Activated CD4-positive, alpha-beta T cell treated with anti-CD3 and anti-CD28 coated beads, Interleukin-10, Interleukin-2, amounts not matched to agents 100 ng/mL and 50 ng/mL, durations not matched to agents 16 hours and 8 hours (primary cell): ENCODE measurements at places on chromosomes 2 and 18.

DNA sequence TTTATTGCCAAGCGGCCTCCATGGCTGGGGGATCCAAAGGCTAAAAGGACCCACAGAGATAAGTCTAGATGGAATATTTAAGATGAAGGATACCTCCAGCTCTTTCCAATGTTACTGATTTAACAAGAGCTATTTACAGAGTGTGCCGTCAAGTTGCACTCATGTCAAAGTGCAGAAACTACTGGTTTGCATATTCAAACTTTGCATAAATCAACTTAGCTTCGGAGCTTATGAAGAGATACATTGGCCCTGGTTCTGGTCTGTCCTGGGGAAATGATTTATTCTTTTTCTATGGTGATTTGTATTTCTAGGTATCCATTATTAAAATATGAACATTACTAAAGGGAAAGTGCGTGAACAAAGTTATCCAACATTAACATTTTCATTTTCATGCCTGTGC lies 14.4 kb upstream of the MYO5B start:
- DNase-seq: no peak

DNA sequence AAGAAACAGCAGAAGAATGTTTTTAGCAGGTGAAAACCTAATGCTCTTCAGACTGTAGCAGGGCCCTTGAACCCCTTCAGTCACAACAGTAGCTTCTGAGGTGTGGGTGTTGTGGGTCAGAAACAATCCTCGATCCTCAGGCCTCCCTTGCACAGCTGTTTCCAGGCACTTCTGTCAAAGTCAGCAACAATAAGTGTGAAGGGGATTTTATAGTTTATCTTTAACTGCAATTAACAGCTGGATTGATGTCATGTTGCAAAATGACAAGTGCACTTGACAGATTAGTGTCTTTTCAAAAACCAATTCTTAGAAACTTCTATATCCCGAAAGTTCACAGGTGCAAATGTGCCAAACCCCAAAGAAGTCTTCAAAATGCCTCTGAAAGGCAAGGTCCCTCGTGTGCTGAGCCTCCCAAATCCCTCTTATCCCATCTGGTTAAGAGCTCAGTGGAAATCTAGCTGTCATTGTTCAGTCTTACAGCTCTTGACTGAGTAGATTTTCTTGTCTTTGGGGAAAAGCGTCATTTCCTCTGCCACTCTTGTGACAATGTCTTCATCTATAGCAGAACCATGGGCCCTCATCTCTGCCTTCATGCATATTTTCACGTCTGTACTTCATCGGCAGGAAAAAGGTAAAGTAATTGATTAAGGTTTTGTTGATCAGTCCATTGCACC lies 29.6 kb downstream of the M1AP start:
- DNase-seq: no peak

GRCh38 chr2:8587251-8587791 lies 94.5 kb upstream of the ID2 start:
- no peak for DNase-seq

DNA sequence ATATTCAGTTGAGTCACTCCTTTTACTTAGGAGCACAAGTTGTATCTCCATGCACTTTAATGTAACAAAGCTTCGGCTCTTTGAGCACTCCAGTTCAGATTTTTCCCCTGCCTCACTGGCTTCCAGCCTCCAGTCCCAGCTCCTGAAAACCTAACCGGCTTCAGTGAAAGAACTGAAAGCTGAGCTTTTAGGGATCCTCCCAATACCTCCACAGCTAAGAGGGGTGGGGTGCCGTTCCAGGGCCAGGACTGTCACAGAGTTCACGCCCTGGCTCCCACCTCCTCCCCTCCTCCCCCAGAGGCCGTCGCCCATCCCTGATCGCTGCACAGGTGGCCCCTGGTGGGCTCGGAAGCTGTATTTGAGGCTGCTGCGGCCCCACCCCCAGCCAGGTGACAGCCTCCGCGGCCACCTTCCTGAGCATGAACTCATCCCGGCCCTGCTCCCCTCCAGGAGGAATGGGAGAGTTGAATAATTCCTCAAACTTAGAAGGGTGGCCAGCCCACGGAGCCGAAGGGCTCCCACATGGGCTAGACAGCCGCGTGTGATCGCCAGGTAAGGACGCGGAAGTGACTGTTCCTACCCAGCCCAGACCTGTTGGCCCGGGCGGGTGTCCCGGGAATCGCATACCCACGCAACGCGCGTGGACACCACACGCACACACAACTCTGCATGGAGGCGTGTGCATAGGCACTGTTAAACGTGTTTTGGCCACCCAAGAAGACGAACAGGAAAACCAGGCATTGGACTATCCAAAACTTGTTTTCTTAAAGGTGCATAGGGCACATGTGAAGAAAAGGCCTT lies 1.8 kb downstream of the MYO5B start:
- no peak for DNase-seq

DNA sequence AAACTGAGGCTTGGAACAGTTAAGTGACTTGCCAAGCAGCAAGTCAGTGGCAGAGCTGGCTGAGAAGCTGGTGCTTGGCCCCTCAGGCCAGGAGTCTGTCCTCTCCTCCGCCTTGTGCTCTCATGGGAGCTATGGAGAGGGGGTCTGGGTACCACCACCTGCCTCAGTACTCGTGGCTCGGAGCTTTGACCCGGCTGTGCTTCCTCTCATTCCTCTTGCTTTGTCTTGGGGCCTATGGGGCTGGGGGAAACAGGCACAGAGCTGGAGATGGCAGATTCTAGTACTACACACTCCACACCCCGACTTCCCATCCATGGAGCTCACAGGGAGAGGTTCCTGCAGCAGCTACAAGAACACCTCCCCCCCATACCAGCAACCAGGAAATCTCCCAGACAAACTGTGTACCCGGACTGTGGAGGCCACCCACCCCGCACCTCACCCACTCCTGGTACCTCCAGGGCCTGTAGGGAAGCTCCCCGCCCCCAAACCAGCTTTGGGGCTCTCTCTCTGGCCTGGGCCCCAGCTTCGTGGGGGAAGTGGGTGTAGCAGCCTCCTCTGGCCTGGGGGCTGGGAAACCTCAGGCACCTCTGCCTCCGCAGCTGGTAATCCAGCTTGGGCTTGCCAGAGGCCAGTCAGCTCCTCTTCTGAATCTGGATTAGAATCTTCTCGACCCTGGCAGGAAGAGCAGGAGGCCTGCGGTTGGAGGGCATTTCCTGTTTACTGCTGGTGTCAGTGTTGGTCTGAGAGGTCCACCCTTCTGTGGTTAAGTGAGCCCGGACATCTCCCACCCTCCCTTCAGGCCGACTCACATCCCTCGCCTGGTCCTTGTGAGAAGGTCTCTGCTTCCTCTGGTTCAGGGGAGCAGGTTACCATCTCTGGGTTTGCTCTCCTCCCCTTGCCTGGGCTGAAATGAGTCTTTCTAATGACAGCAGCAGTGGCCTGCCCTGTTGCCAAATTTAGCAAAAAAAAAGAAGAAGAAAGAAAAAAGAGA lies 22.3 kb upstream of the RHOB start:
- DNase-seq: peak; percentile 60

DNA sequence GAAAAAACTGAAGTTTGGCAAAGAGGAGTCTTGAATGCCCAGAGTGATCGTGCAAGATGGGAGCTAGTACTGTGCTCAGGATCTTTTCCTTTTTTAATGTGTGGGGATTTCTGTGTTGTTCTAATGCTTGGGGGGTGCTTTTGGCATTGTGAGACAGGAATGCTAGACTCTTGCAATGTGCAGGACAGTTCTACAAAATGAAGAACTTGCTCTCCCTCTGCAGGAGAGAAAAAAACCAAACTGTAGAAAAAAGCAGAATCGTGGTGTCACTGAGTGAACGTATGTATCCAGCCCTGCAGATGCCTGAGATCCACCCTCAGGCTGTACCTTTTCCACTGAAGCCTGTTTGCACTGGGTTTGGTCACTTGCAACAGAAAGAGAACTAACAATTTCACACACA lies 12.1 kb upstream of the TTC39C start:
- DNase-seq: no peak

DNA sequence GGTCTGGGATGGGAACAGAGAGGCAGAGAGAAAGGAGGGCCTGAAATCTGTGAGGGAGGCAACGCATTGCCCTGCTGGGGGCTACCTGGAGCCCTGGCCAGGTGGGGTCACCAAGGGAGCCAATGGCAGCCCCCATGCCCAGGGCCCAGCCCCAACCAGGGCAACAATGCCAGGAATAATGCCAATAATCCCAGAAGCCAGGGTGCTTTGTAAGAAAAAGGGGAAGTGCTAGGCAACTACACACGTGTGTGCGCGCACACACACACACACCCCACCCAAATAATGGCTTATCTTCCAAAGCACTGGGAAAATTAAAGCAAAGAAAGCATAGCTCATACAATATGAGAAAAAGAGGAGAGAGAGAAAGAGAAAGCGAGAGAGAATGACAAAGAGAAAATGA lies 7.0 kb upstream of the CLEC4F start:
- DNase-seq: no peak

- no peak for DNase-seq
Observed at GRCh38 chr2:221389904-221390303, 182.2 kb downstream of the EPHA4 start.

- peak; percentile 9 for DNase-seq
Observed at GRCh38 chr18:62018759-62019041, 125.9 kb upstream of the RNF152 start.

GRCh38 chr2:69945441-69945840 lies 16.0 kb downstream of the ASPRV1 start:
- peak; percentile 37 for DNase-seq

DNA sequence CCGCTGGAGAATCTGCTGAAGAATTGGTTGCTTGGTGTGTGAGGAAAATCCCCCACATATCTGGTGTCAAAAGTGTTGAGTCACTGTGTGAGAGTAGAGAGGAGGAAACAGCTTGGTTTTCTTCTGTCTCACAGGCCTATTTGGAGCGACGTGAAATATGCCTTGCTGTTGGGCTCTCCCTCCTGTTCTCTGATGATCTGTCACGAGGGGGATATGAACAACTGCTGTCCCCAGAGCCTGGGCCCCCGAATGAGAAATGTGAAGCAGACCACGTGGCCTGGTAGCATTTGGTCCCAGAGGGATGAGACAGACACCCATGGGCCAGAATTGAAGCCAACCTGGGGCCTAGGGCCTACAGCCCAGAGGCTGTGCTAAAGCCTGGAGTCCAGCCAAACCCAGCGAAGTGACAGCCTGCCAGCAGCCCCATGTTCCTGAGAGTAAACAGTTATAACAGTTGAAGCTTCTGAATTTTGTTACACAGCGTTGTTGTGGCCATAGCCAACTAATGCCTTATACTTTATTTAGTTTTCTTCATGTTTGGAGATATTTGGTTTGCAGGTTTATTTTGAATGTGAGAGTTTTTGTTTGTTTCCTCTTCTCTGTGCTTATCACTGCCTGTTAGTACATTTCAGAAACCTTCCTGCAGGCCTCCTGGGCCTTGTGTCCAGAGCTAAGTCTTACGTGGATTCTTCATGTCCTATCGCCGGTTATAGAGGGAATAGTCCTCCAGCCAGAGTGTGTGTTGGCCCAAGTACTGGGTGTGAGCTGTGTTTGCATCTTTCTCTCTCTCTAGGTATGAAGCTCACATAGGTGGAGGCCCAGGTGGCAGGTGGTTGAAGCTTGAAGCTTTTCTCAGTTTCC lies 18.7 kb upstream of the COLEC12 start:
- peak; percentile 54 for DNase-seq

GRCh38 chr2:86420913-86421312 lies 20.3 kb upstream of the KDM3A start:
- no peak for DNase-seq

GRCh38 chr2:212915121-212915782 lies 236.2 kb downstream of the IKZF2 start:
- DNase-seq: peak; percentile 41

- no peak for DNase-seq
Observed at GRCh38 chr18:37653618-37654017, 88.0 kb upstream of the CELF4 start.

GRCh38 chr2:238450440-238450861 lies 23.7 kb downstream of the ASB1 start:
- no peak for DNase-seq

GRCh38 chr2:25606892-25607291 lies 66.5 kb downstream of the DTNB start:
- peak; percentile 49 for DNase-seq
